ENCODE measurements at places on chromosomes 3 and 15.

GRCh38 chr15:60890375-60891230, 338.5 kb downstream of the RORA start:
- no peak for DNase-seq

DNA sequence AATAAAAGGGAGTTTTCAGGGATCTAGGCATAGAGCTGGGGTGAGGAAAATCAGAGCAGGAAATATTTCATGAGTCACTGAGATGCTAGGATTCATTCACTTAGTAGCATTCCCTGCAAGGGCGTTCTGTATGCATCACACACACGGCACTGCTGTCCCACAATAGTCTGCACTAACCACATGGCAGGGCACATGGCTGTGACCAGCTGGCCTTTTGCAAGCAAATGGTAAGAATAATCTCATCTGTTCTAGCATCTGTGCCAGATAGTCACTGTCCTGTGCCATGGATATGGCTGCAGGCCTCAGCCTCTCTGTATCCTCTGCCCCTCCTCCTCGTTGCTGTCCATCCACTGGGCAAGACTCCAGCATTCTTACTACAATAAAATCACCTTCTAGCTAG, 37.8 kb downstream of the BOC start:
- DNase-seq, result no peak

GRCh38 chr3:164604687-164605086, 473.6 kb downstream of the SI start:
- DNase-seq, result no peak

DNA sequence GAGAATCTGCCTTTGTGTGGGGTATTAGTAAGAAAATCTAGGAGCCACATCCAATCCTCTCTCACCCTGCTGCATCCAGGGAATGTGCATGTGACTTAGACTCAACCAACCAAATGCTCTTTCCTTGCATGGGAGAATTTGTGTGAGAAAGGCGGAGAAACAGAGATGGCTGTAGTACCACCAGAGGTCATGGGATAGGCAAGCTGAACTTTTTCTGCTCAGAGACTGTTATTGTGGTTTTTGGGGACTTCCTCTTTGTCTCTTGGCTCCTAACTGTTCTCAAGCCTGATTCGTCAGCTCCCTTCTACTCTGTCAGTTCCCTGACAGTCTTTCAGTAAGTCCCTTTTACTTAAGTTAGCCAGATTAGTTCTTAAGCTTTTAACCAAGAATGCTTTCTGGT, 2.6 kb upstream of the ZSCAN2 start:
- DNase-seq, result peak; percentile 98

Data from AML-193 (cell line).